ENCODE measurements at places on chromosomes 11 and 22.

- DNase-seq = no peak
Observed at GRCh38 chr11:44179173-44179572, 83.7 kb downstream of the EXT2 start.

DNA sequence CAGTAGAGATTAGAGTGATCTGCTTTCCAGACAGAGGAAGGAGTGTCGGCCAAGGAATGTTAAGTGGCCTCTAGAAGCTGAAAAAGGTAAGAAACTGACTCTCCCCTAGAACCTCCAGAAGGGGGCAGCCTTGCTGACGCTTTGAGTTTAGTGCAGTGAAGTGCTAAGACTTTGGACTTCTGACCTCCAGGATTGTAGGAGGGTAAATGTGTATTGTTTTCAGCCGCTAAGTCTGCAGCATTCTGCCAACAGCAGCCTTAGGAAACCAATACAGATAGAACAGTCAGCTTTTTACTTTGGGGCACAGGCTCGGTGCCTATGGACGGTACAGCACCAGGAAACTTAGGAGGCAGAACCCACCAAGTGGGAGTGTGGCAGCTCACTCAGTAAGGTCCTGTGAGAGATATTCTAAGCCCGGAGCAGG is 3.6 kb upstream of the TBC1D22A start:
- no peak for DNase-seq

DNA sequence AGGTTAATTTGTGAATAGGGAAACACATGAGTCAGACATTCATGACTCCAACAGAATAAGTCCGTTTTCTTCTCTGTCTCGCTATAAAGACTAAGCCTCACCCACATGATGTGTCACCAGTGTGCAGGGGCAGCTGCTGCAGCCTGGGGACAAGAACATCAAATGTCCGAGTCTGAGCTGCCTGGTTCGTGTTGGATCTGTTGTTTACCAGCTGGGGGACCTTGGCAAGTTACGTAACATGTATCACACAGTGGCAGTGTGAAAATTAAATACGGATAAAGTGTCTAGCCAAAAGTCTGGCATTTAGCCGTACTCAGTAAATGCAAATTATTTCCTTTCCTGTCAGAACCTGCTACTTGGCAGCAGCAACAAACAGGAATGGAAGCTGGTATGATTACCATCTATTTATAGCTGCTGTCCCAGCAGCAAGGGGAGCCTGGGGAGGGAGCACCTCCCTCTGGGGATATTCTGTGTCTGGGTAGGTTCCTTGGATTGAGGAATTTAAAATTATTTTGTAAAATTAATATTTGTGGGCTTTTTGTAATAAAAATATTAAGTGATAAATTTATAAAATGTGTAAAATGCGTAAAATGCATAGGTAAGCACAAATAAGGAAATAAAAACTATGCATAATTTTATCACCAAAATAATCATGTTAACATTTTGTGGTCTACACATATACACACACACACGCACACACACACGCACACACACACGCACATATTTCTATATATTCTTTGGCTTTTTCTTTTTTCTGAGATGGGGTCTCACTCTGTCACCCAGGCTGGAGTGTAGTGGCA is 1.3 kb upstream of the CLDN25 start:
- DNase-seq = no peak

DNA sequence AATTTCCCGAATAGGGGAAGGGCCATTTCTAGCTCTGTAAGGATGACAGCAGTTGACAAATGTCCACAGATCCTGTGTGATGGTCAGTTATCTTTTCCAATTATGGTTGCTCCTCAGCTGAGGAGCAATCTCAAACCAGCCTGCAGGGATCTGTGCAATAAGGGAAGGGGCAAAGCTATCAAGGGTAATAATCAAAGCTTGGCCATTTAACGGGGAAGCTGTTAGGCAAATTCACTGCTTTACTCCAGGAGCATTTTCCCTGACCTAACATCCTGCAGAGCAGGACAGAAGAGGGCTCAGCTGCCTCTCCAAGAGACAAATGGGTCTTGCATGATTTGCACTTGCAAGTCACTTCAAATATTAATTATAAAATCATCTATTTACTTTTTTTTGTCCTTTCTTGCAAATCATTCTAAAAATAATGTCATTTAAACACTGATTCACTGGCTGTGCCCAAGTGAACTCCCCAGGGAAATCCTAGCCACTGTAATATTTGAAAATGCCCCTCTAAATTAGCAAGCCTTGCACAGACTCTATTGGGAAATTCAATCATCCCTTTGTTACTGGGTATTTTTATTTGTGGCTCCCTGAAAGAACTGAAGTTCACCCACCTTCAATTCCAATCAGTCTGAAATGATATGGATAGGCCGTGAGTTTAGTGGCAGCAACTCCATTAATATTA is 1256.7 kb downstream of the LRRC4C start:
- no peak for DNase-seq

GRCh38 chr22:40250608-40251007 is 72.9 kb downstream of the TNRC6B start:
- DNase-seq = no peak

- DNase-seq = no peak
Observed at GRCh38 chr22:20026996-20027601, 6.2 kb downstream of the TANGO2 start.

DNA sequence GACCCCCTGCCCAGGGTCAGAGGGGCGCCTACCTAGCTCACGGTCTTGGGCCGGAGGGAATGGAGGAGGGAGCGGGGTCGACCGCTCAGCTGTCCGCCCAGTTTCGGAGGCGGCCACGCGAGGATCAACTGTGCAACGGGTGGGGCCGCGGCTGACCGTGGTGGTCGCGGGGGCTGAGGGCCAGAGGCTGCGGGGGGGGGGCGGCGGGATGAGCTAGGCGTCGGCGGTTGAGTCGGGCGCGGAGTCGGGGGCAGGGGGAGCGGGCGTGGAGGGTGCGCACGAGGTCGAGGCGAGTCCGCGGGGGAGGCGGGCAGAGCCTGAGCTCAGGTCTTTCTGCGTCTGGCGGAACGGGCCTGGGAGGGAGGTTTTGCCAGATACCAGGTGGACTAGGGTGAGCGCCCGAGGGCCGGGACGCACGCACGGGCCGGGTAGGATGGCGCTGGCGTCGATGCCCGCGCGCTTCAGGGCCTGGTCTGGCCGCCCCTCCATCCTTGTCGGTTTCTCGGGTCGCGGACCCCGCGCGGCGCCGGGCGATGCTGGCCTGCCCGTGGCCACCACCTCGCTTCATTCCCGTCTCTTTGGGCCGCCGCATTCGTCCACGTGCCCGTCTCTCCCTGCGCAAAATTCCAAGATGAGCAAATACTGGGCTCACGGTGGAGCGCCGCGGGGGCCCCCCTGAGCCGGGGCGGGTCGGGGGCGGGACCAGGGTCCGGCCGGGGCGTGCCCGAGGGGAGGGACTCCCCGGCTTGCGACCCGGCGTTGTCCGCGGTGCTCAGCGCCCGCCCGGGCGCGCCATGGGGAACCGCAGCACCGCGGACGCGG is at the start of gene DRD4:
Gene DRD4, plus strand, starts transcription at position 759 of the 822 bp plus-strand sequence. Its CDS starts 36 bp downstream, at position 795.
- DNase-seq = no peak

- no peak for DNase-seq
Observed at GRCh38 chr11:17898782-17899181, 114.1 kb downstream of the SERGEF start.

GRCh38 chr22:41217553-41218157 is 12.5 kb downstream of the L3MBTL2 start:
- DNase-seq = no peak

GRCh38 chr22:24730864-24731263 is 43.7 kb downstream of the PIWIL3 start:
- no peak for DNase-seq

DNA sequence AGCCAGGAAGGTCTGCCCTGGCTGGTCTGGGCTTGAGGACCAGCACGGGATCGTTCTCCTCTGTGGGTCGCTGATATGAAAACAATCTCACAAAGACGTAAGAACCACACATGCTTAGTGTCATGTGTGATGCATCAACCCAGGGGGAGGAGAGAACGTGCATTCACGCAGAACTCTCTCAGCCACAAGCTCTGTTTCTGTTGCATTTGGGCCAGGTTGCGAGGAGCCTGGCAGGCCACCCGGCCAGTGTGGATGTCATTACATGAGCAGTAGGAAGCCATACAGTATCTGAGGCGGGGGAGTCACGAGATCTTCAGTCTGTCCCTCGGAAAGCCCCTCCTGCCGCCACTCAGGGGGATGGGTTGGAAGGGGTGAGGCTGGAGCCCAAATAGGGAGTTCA is 53.1 kb upstream of the KCNQ1OT1 start:
- no peak for DNase-seq

- DNase-seq = no peak
Observed at GRCh38 chr11:114166897-114167323, 107.4 kb downstream of the ZBTB16 start.

DNA sequence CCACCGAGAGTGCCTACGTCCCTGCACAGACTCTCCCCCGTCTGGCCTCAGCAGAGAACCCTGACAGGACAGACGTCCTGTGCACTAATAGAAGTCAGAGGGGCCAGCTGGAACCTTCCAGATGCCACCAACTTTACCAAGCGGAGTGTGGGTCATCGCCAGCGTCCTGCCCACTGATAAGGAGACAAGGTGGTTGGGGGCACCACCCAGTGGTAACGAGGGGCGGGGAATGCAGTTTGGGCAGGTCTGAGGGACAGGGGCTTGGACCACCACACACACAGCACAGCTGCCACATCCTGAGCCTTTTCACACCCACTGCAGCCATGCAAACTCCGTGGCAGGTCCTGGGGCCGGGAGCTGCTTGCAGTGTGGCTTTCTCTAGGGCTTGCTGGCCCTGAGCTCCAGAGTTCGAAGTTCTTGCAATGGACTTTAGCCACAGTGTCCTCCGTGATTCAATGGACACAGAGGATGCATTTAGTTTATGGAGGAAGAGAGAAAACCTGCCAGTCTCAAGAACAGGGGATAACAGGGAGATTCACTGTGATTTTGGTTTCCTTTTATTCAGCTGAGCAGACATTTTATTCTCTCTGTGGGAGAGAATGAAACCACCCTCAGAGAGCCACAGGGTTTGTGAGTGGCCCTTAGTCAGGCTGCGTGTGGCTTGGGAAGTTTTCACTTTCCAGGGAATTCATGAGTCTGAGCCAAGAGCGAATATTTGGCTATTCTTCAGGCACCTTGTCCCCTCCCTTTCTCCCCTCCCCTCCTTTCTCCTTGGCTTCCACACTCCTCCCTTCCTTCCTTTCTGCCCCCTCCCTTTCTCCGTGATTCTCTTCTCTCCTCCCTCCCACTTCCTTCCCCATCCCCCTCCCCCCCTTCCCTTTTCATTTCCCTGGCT is 13.1 kb downstream of the MRGPRG start:
- DNase-seq = no peak

GRCh38 chr11:112425121-112425520 is 164.5 kb upstream of the PLET1 start:
- no peak for DNase-seq

- peak; percentile 45 for DNase-seq
Observed at GRCh38 chr11:119093942-119094815, 7.5 kb downstream of the DPAGT1 start.

DNA sequence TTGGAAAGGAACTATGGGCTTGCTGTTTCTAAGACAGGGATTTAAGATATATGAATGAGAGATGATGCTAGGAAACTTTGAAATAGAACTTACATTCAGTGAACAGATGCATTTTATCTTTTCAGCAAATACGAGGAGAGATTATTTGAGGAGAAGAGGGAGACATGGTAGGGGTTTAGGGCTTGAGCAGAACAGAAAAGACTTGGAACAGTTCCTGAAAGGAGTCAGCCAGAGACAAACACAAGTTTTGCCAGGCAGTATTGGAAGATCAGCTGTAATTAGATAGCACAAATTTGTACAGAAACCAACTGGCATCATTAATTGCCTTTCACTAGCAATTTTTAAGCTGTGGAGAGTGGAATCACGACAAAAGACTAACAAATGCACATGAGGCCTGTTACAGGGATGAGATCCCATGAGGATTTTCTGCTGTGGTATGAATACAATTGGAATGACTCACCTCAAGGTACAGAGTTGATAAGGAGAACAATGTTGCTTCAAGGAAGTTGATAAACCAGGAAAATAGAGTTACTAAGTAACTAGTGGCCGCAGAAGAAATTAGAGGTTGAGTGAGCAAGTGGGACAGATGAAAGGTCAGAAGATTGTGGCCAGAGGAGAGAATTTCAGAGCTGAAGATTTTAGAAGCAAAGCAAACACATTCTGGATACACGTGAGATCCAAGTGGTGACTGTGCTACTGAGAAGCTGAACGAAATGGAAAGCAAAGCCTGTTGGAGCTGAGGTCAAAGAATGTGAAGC is 67.9 kb downstream of the CYB5R2 start:
- no peak for DNase-seq

GRCh38 chr22:19654338-19654987 is 59.8 kb upstream of the SEPTIN5 start:
- no peak for DNase-seq

DNA sequence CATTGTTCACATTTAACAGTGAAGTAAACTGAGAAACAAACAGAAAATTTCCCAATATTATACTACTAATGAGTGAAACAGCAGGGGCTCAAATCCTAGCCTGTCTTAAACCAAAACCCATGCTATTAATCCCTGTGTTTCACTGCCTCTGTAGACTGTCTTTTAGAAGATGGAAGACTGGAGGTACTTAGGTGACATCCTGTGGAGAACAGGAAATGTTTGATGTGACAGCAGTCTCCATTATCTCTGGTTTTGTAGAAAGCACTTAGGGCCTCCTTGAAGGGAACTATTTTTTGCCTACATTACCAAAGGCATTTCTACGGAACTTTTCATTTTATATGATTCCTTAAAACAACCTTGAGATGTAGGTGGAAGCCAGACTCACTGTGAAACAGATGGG is 288.1 kb upstream of the SORL1-AS1 start:
- no peak for DNase-seq

DNA sequence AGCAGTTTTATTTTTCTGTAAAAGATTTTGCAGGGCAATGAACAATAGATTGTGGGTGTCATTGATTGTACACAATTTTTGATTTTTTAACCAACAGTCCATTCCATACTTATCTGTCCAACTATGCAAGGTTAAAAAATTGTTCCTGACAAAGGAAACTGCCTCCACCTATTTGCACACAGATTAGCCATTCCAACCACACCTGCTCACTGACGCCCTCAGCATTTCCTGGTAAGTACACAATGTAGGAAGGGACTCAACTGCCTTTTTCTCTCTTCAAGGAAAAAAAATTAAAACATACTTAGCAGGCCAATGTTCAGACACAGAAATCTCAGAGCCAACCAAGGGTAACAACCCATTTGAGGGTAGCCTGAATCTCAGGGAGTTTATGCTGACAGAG is 4.3 kb upstream of the FUT4 start:
- no peak for DNase-seq

GRCh38 chr11:68202165-68202564 is 10.9 kb downstream of the KMT5B start:
- no peak for DNase-seq
